Retina (tissue), 1 donor: ENCODE measurements at places on chromosomes 13 and 19.

DNA sequence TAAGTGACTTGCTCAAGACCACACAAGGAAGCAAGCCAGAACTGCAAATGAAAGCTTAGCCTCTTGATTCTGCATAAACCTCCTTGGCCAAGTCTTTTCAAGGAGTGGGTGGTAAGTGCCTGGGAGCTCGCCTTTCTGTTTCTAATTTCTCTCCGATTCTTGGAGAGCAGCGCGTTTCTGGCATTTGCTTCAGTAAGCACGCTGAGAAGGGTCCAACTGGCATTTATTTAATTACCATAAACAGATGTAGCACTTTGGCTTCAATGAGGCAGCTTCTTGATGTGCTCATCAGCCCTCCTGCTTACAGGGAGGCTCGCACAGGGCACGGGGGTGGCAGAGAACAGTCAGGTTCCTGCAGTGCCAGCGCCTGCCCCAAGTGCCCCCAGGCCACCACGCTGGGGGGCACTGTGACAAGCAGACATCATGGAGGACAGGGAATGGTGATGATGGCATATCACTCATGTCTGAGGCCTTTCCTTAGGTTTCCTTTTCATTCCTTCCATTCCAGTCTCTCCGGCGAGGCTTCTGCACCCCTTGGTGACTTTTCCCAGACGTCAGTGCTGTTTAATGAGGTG, 13.3 kb downstream of the SIAH3 start:
- DNase-seq = peak; percentile 42

DNA sequence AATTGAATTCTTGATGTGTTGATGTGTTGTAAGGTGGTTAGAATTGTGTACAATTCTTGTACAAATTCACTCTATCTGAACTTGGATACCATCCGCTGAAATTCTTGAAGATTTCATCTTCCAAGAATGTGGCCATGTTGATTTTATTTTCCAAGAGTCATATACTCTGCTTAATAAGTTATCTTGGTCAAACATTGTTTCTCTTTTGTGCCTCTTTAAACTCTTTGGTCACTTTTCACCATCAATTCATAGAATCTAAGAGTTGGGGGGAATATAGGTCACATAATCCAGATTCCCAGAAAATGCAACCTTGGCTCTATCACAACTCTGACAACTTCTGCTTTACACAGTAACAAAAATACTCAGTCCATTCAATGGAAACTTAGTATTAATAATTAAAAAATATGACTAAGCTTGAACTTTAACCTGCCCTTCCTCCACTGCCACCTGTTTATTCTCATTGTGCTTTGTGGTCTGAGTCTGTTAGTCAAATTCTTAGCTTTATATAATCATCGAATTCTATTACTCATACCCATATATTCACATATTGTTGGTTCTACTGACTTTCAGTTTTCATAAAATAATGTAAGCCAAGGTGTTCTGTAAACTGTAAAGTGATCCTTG, 373.2 kb downstream of the LMO7 start:
- no peak for DNase-seq

- no peak for DNase-seq
Measured at GRCh38 chr19:27794494-27795042, 1418.4 kb downstream of the UQCRFS1 start.

- DNase-seq = no peak
Measured at GRCh38 chr19:46732172-46732938, 13.5 kb upstream of the FKRP start.

DNA sequence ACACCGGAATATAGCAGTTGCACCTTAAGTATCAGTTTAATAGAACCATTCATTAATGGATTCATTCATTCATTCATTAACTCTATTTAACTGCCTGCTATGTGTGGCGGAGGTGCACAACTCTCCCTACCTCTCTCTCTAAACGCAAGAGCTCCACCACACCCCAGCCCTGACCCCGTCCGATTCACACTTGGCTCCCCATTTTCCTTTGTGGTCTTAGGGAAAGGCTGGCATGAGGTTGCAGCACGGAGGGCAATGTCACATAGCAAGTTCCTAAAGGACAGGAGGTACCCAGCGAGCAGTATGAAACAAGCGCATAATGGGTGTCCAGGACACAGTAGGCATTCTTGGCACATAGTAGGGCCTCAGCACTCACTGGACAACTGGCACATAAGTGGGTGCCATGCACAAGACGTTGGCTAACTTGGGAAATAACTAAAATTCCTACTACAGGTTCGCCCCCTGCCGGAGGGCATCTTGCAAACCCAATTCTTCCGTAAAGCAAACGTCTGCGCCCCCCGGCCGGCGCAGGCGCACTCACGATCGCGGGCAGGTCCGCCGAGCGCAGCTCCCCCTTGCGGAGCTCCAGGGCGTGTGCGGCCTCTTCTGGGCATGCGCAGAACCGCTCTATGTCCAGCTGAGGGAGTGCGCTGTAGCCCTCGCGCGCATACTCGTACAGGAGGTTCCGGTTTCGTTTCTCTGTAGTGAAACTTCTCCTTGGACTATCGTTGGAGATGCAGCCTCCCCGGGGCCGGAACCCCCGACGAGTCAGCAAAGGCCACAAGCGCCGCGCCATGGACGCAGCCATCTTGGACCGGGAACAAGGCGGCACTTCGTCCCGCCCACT, at the start of gene SARS2:
Gene SARS2, minus strand, starts transcription at position 835 of the 847 bp plus-strand sequence. Its CDS starts 27 bp downstream, at position 808.
- DNase-seq = peak; percentile 100

GRCh38 chr19:29927944-29928625, 14.0 kb upstream of the URI1 start:
- peak; percentile 25 for DNase-seq

- no peak for DNase-seq
Measured at GRCh38 chr13:99125326-99125915, 75.2 kb upstream of the UBAC2 start.

- no peak for DNase-seq
Measured at GRCh38 chr13:102250448-102250847, 151.4 kb downstream of the FGF14 start.

GRCh38 chr13:33103457-33103856, 87.2 kb downstream of the KL start:
- no peak for DNase-seq

DNA sequence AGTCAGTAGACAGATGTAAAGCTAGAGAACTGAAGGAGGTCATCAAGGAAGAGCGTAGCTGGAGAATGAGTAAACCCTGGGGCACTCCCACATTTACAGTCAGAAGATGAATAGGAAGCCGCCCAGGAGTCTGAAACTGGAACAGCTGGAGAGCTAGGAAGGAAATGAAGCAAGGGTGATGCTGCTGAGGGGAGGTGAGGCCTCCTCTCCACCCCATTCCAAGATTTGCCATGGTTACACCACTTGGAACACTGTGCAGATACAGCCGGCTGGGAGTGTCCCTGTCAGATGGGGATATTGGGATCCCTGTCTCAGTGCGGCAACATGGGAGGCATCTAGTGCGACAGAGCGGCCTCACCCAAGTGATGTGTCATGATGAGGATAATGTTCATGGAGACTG, 51.8 kb upstream of the GPI start:
- DNase-seq = no peak

- peak; percentile 67 for DNase-seq
Measured at GRCh38 chr19:47111006-47111621, 2.5 kb downstream of the ZC3H4 start.

DNA sequence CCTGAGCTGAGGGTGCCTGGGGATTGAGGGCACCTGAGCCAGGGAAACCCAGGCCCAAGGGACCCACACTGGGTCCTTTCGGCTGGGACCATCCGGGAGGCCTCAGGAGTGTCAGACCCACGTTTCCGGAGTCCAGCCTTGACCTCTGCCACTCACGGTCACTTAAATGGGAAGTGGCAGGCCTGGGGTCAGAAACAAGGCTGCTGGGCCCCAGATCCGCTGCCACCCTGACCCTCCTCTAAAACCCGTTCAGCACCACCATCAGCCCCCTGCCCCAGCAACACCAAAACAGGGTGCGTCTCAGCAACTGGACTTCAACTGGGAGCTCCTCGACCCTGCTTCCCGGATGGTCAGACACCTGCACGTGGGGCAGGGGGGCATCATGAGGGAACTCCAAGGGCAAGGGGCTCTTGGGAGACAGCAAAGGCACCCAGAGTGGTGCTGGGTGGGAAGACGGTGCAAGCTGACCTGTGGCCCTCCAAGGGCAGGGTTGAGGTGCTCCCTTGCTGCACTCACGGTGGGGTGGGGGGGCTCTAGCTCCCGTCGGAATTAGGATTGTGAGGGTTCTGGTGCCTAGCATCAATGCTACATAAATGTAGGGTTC, 1.2 kb upstream of the PLPP2 start:
- DNase-seq = no peak

DNA sequence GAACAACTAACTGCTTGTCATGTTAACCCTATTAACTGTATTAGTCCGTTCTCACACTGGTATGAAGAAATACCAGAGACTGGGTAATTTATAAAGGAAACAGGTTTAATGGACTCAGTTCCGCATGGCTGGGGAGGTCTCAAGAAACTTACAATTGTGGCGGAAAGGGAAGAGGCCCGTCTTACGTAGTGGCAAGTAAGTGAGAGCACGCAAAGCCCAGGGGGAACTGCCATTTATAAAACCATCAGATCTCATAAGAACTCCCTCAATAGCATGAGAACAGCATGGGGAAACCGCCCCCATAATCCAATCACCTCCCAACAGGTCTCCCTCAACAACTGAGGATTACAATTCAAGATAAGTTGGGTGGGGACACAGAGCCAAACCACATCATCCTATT, 34.7 kb downstream of the PHF11 start:
- no peak for DNase-seq

DNA sequence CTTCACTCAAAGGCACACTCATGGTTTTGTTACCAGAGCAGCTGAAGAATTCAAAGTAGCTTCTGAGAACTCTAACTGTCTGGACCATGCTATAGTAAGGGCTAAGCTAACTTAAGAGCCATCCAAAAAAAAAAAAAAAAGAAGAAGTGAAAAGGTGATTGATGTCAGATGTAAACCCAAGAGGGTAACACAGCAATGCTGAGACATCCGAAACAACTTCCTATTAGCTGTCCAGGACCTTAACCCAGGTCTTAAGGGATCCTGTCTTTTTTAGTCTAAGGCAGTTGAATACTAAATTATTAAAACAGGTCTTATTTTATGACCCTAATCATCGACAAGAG, 11.2 kb upstream of the RAB20 start:
- no peak for DNase-seq

GRCh38 chr19:51246164-51246552, 4.7 kb upstream of the SIGLECL1 start:
- DNase-seq = no peak

DNA sequence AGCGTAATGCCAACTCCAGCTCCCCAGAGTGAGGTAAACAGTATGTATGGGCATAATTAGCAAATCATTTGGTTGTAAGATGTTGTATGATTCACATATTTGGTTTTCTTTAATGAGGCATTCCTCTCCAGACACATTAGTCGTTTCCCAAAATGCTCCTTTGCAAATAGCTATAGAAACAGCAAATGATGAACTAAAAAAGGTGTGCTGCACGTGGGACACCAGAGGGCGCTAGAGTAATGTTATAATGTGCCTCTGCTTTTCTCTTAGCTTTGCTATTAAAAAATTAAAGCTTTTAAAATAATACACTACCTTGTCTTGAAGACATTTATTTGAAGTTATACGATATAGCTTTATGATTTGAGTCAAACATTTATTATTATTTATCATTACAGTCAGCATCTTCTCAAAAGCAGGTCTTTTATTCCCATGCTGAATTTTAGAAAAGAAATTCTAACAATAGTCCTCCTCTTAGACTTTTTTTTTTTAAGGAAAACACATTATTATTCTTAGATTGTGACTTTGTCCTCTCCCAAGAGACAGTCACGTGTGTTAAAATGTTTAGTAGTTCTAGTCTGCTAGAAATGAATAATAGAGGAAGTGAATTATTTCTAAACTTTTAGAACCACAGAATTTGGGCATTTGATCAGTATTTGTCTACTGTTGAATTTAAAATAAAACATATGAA, 121.6 kb upstream of the FRY start:
- DNase-seq = no peak

DNA sequence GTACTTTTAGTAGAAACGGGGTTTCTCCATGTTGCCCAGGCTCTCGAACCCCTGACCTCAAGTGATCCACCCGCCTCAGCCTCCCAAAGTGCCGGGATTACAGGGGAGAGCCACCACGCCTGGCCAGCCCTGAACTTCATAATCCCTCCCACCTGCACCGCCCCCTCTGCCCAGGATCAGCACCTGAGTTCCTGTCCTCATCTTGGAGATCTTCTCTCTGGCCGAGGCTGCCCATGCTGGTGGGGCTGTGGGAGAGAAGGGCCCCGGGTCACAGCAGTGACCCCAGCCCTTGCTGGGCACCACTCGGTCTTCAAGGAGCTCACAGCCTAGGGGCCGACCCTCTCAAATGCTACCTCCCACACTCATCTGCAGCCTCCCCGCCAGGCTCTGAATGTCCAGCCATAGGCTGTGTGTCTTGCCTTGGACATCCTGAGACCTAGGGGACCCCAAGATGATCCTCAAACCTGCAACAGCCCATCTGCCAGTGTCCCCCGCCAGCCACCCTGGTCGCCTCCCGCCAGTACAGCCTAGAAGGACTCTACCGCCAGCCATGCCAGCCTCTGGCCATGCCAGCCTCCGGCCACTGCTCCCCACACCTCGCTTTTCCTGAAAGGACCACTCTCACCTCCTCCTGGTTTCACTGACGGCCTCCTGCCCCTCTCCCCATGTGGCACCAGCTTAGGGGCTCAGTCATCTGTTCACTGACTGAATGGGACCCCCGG, 1.5 kb downstream of the ATP8B3 start:
- no peak for DNase-seq

GRCh38 chr13:26440111-26440510, 117.4 kb upstream of the WASF3 start:
- DNase-seq = no peak

- peak; percentile 93 for DNase-seq
Measured at GRCh38 chr19:12092065-12092867, 27.7 kb downstream of the ZNF844 start.

DNA sequence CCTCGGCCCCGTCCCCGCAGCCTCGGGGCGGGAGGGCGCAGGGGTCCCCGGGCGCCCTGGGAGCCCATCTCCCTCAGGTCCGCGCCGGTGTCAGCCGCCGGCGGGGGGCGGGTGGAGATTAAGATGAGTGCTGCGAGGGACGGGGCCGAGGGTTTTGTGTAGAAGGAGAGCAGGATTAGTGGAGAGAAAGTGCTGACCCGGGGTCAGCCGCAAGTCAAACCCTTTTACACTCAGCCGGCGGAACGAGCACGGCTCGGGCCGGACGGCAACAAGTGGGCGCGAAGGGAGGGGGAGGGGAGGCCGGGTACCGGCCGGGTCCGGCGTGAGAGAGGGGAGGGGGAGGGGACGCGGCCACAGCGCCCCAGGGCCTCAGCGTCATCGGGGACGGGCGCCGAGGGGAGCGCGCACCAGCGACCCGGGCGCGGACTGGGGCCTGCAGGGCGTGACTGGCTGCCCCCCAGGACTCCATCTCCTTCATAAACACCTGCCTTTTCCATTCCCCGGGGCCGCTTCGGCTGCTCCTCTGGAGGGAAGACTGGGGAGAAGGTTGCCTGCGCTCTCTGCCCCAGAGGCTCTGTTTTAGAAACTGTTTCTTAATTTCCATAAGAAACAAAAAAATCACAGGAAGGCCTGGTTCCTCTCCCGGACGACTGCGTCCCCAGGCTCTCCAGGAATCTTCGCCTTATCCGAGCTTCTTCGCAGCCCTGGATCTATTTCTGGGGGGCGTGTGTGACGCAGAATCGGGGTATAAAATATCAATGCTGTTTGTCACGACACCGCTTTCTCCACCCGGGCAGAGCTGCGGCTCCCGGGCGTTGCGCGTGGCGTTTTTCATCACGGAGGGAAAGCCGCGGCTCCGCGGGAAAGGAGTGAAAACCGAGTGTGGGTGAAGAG, 6.5 kb downstream of the SOX1 start:
- peak; percentile 68 for DNase-seq

GRCh38 chr13:113078902-113079780, 26.4 kb upstream of the F7 start:
- no peak for DNase-seq

- peak; percentile 76 for DNase-seq
Measured at GRCh38 chr19:5369962-5370367, 29.4 kb upstream of the PTPRS start.

GRCh38 chr13:55669051-55669450, 1471.7 kb upstream of the PRR20A start:
- no peak for DNase-seq
